ENCODE measurements at places on chromosomes 2 and 18. TPM values are rescaled to one million over a fixed set of nuclear protein-coding genes. Genes with fewer than 3 reads are reported as not detected.

The TCF23 gene
- not detected for total RNA-seq

The LINC00305 gene
- total RNA-seq = not detected

The DSG1 gene
- 48.9 TPM for total RNA-seq

The CRIM1 gene
- total RNA-seq = 71.9 TPM

The ASB18 gene
- total RNA-seq = not detected

The FRZB gene
- 0.21 TPM for total RNA-seq

The DLX2 gene
- 0.92 TPM for total RNA-seq

The ARHGAP28 gene
- total RNA-seq = 1.4 TPM

The SCN3A gene
- total RNA-seq = not detected

The CCDC138 gene
- 6.3 TPM for total RNA-seq

The ALPI gene
- not detected for total RNA-seq

The ANKRD53 gene
- total RNA-seq = not detected

The CENPA gene
- total RNA-seq = 12.6 TPM

The SERPINB12 gene
- 0.28 TPM for total RNA-seq

The FAM124B gene
- total RNA-seq = not detected

The LIMS4 gene
- not detected for total RNA-seq

The SIX3 gene
- not detected for total RNA-seq

The ANKRD30B gene
- not detected for total RNA-seq

The FAM237A gene
- not detected for total RNA-seq

The KCNG2 gene
- total RNA-seq = not detected

The INO80C gene
- total RNA-seq = 24.3 TPM

The DUSP2 gene
- total RNA-seq = 6.5 TPM

The BOD1L2 gene
- total RNA-seq = not detected

The MDH1B gene
- total RNA-seq = 0.14 TPM

The RAB17 gene
- 0.85 TPM for total RNA-seq

The REG3G gene
- not detected for total RNA-seq

The ITPRID2 gene
- total RNA-seq = 59.0 TPM

The TPRKB gene
- 35.1 TPM for total RNA-seq

The C2orf15 gene
- 1.6 TPM for total RNA-seq

The BCL11A gene
- total RNA-seq = 10.8 TPM

The GAD1 gene
- not detected for total RNA-seq

The RNU2-63P gene
- total RNA-seq = not detected

The ACVR1C gene
- 0.09 TPM for total RNA-seq

The UBR3 gene
- 11.9 TPM for total RNA-seq

The ZNG1B gene
- total RNA-seq = 17.9 TPM

The VWC2L gene
- not detected for total RNA-seq

The ST6GAL2 gene
- 0.23 TPM for total RNA-seq

The CRYBA2 gene
- total RNA-seq = not detected

The ARHGAP25 gene
- total RNA-seq = 3.9 TPM

The NAT8 gene
- not detected for total RNA-seq

The STK39 gene
- 15.2 TPM for total RNA-seq

The ATOH8 gene
- 0.07 TPM for total RNA-seq

The B4GALT6 gene
- 1.8 TPM for total RNA-seq

The ZCCHC2 gene
- total RNA-seq = 7.8 TPM

The SERPINB13 gene
- total RNA-seq = 44.9 TPM
